Activated CD8-positive, alpha-beta memory T cell treated with anti-CD3 and anti-CD28 coated beads for 48 hours (primary cell): ENCODE measurements at places on chromosomes 2 and 18.

GRCh38 chr2:72222829-72223564, 75.3 kb upstream of the CYP26B1 start:
- DNase-seq, result no peak

DNA sequence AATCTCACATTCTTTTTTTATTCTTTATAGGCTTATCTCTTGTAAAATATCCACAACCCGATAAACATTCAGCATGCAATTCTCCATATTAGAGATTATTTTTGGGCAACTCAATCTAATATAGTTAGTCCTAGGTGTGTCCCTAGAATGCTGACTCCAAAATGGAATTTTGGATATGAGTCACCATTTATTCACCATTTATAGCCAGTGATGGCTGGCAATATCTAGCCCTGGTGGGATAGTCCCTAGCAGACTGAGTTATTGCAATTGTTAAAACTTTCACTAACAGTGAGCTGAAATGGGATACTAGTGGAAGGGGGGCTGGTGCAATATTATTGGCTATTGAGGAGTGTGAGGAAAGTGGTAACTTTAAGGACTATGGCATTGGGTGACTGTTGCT, 401.6 kb downstream of the SLC4A3 start:
- DNase-seq, result no peak

DNA sequence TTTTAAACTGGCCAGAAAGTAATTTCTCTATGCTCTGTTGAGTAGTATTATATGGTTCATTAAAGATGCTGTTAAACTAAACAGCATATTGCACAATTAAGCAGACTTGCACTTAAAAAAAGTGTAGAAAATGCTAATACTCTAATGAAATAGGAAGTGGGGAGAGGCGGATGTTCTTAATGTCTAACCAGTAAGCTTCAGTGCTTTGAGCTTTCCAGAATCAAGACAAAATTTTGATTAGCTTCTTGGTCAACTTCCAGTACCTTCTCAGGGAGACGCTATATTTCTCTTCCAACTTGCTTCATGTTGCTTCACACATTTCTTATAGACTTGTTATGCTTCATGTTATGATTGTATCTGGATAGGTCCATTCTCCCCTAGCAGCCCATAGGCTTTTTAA, 89.1 kb downstream of the MAP2 start:
- no peak for DNase-seq

DNA sequence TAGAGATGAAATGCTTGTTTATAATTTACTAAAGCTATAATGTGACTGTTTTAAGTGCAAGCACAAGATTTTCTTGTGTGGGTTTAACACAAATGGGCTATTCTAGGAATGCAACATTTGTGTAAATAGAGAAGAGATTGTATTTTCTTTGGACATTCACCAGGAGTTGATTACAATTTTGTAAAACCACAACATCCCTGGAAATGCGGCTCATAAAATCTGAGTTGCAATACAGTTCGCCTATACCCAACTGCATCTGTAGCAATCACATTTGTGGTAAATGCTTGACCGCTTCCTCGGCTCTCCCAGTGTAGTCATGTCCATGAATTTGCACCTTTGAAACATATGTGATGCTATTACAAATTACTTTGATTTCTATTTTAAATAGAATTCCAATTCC, 348.7 kb upstream of the CDH20 start:
- DNase-seq, result no peak

DNA sequence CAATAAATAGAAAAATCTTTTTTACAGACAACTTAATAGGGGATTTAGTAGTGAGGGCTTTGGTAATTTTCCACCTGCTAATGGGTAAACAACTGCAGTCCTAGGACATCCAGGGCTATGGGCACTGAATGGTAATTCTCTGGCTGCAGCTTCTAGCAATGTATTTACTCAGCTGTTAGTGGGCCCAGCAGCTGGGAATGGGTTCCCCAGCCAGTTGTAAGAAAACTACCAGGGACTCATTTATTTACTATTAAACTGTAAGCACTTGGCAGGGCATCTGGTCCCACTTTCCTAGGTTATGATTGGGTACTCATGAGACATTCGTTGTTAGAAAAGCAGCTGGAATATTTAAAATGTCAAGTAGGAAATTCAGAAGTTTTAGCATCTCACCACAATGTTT, 363.8 kb upstream of the TRIB2 start:
- no peak for DNase-seq

GRCh38 chr2:37920570-37920969, 4.5 kb upstream of the RMDN2 start:
- no peak for DNase-seq

- DNase-seq, result no peak
Observed at GRCh38 chr18:12012697-12013096, 31.4 kb downstream of the IMPA2 start.

DNA sequence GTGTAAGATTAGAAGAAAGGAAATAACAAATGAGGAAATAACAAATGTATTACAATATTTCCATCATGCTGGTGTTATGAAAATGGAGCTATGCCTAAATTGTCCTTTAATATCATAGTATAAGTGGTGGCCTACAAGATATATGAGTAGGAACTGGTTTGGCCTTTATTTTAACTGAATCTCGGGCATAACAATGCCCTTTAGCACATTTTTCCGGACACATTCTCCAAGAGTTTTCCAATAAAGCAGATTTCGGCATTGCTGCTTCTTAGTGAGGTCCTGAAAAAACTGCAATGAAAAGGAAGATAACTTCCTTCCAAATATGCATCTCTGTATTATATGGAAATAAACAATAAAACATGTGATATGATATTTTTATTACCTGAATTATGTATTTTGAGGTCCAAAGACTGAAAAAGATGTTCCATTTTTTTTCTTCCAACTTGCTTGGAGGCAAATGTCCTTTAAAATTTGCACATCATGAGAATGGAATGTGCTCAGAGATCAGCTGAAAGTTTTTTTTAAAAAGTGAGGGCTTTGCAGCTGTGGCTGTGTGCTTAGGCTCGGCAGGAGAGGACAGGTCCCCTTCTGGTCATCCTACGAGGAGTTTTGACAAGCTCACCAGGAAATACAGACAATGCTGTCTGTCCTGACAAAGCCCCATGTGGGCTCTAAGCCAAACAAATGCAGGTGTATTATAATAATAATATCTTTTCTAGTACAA, 132.3 kb upstream of the RND3 start:
- no peak for DNase-seq

- no peak for DNase-seq
Observed at GRCh38 chr18:7021994-7022840, 95.4 kb downstream of the LAMA1 start.

DNA sequence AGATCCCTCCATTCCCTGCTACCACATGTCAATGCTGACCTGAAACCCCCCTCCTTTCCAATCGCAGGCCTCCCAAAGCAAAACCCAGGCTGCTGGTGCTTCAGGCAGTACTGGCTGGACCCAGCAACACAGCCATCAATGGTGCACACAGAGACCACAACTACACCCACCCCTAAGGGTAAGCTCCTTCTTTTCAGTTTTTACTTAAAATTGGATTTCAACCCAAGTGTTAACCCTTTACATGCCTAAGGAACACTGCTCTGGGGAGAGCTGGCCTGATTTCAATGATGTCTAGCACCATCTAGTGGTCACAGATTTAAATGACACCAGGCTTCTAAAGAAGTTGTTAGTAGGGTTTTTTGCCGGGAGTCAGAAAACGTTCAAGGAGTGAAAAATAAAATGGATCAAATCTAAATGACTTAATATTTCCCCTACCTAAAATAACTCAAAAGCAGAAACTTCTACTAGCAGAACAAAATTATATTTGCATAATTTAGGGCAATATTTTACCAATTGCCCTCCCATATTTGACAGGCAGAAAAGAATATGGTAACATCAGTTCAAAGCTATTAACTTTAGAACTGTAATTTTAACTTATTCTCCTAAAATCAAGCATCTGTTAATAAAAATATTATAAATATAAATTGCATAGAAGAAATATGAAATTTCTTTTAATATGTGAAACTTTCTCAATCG, 24.6 kb downstream of the FECH start:
- no peak for DNase-seq

DNA sequence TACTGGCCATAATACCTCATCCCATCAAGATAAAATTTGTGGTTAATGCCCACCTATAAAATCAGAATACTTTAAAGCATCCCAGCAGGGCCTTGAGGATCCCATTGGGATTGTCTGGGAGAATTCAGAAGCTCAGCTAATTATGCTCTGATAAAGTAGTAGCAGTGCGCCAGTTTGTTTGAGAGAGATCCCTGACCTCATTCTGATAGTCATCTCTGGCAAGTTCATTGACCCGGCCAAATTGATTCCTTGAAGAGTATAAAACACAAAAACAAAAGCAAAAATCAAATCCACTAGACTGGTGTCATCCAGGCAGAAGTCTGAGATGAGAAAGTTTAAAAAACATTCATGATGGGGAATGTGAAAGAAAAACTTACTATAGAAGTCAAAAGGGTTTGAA, 14.1 kb downstream of the ABCG5 start:
- no peak for DNase-seq

GRCh38 chr2:102294802-102295489, 16.4 kb upstream of the IL1RL1 start:
- DNase-seq, result no peak

- DNase-seq, result no peak
Observed at GRCh38 chr2:12727065-12727464, 10.3 kb downstream of the TRIB2 start.

- no peak for DNase-seq
Observed at GRCh38 chr2:19607400-19607799, 249.0 kb upstream of the OSR1 start.

GRCh38 chr2:232441147-232441651, 14.8 kb upstream of the ALPI start:
- DNase-seq, result no peak

DNA sequence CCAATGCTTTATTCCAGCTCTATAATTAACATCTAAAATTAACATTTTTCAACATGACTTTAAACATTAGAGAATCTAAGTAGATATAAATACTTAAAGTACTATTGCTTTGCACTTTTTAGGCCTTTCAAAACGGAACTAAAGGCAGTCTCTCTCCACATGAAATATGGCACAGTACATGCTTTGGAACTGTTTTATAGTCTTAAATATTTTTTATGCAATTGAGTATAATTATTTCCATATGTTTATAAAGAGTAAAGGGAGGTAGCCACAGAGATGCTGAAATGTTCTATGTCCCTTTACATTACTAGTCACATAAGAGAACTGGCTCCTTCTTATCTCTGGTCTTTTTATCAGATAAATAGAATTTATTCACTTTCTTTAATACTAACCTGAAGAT, 674.0 kb downstream of the PLCL1 start:
- no peak for DNase-seq

- DNase-seq, result no peak
Observed at GRCh38 chr2:101410746-101411145, 23.4 kb upstream of the CREG2 start.

DNA sequence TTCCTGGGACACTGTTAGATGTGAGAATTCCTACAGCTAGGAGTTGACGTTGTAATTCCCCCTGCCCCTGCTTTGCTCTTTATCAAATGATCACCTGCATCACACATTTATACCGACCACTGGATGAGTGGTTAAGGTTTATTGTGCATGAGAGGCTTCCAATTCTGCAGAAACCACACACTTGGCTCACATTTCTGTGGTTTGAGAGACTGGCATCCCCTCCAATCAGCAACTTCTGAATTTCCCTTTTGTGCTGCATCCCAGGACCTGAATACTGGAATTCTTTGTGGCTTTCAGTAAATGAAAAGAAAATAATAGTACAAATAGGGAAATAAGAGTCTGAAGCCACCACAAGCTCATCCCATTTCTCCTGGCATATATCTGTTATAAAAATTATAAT, 628.7 kb upstream of the PIK3C3 start:
- no peak for DNase-seq

DNA sequence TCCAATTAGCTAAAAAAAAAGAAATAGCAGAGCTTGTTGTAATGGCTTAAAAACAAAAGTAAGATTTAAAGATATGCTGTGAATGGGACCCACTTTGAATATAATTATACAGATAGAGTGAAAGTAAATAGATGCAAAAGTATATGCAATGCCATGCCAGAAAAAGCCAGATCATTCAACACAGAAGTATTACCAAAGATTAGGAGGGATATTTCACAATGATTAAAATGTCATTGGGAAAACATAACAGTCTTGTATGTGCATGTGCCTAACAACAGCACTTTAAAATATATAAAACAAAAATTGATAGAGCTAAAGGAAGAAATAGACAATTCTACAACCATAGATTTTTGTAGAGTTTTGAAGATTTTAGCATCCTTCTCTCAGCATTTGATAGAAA, 19.9 kb upstream of the SIGLEC15 start:
- DNase-seq, result no peak

DNA sequence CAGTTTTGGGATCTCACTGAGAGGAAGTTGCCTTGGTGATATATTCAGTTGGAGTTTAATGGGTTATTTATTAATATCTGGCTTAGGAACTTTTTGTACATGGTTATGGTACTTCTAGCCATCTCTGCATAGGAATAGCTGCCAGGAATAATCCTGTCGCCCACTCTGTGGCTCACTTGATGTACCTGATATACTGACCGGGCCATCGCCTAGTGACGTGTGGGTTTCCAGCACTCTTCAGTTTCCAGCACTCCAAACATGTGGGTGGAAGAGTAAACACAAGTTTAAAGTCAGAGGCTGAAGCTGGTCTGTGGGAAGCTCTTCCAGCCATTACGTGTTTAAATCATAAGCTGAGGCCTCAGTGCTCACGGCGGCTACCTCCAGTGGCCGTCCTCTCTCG, 44.3 kb upstream of the AGAP1 start:
- DNase-seq, result no peak

- DNase-seq, result no peak
Observed at GRCh38 chr2:19878268-19879046, 23.3 kb downstream of the TTC32 start.
